ENCODE measurements at places on chromosomes 3 and 15.
A peak's percentile ranks its signal among the peaks of the same experiment; 100 is the strongest.

DNA sequence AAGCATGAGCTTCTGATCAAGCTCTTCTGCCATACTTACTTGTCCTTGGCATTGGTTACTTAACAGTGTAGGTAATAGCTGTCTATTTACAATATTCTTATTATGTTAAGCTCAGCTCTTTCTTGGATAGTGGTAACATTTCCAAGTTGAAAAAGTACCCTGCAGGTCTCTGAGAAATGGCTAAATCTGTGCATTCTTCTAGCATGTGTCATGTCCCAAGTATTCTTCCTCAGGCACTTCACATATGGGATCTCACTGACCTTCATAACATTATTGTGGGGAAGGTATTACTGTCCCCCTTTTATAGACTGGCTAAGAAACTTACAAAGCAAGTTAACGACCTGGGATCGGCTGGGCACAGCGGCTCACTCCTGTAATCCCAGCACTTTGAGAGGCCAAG lies 236.1 kb downstream of the RORA start:
- DNase-seq: no peak

DNA sequence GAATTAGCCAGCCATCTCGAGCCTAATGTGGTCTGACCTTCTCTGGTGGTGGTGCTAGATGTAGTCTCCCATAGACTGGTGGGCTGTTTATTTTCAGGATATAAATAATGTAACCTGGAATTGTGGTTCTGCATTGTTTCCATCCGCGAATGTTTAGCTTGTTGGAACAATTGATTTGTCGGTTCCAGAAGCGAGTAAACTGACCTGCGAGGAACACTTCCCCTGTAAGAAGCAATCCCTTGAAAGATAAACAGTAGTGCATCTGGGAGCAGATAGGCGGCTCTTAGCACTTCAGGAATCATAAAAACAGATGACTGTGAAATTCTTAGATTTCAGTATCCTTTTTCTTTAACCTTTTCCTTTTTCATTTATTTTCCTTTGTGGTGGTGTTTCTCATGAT lies 157.8 kb downstream of the GHSR start:
- DNase-seq: no peak

- DNase-seq: no peak
Observed at GRCh38 chr3:24160424-24161095, 215.5 kb downstream of the NR1D2 start.

- DNase-seq: no peak
Observed at GRCh38 chr15:88098361-88098760, 158.2 kb downstream of the NTRK3 start.

DNA sequence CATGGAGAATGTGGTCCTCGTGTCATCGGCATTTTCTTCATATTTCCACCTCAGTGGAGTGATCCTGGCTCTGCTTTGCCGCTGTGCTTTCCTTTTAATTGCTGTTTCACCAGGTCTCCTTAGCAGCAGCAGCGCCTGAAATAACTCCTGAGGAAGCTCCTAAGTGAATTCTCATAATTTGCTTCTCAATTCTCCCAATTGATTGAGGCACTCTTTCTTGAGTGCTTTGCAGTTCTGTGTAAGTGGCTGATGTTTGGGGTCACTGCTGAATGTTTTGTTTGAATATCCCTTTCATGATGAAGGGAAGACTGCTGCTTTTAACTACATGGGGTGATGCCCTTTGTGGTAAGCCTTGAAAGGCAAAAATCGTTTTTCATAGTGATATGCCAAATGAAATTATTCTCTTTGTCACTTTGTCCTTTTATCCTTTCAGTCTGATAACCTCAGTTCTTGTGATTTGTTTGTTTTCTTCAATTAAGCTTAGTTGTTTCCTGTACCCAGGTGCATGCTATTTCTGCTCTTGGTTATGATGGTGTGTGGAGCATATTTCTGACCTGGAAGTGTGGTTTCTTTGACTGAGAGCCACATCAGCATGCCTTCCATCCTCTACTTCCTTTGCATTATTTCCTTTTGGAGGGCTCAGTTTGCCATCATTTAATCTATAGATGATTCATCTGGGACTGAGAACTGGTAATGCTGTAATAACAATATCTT lies 36.7 kb downstream of the HMG20A start:
- DNase-seq: no peak

DNA sequence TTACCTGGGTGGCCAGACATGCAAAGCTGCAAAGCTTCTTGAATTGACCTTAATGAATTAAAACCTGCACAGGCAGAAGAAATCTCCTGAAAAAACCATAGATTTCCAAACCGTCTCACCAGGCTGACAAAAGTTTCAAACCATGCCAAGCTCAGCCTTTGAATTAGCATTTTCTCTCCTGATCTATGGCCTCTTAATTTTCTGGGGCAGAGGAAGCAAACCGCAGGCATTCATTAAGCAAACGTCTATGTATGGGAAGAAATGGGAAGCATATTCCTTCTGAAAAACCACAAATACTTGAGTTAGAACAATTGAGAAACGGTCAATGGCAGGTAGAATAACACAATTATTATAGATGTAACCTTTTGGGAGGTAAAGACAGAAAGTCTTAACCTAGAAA lies 500.2 kb upstream of the NR2F2 start:
- DNase-seq: no peak

DNA sequence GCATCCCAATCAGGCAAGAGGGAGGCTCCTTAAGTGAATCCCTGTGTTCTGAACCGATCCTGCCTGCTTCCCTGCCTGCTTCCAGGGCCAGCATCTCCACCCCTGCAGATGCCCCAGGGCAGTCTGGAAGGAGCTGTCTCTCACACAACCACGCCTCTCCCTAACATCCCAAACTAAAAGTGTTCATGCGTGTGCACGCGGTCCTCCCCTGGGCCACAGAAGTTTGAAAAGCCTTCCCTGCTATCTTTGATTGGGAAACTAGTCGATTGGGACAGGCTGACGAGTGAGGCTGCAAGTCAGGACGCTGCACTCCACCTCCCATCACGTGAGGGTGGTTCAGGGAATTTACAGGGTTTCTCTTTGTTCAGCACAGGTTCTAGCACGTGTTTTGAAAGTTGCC lies 340.9 kb upstream of the ICE2 start:
- no peak for DNase-seq

DNA sequence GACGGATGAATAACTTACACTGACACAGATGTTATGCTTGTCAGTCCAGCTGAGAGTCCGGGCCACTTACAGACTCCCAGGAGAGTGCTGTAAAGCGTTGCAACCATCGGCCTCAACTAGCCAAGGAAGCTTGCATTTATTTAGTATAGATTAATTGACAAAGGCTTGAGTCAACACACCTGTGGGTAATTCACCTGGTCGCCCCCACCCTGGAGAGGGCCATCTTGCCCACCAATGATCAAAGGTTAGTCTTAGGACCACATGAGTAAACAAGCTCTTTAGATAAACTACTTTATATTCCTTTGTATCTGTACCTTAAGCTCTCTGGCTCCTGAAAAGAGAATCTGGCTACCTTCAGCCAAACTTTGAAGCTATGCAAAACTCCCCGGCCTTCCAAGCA lies 51.0 kb downstream of the PAK2 start:
- no peak for DNase-seq

- no peak for DNase-seq
Observed at GRCh38 chr15:89680282-89680873, 1.2 kb upstream of the PLIN1 start.

GRCh38 chr3:49324768-49325167 lies 15.1 kb downstream of the USP4 start:
- no peak for DNase-seq

- DNase-seq: no peak
Observed at GRCh38 chr3:94440767-94441493, 378.1 kb downstream of the NSUN3 start.

DNA sequence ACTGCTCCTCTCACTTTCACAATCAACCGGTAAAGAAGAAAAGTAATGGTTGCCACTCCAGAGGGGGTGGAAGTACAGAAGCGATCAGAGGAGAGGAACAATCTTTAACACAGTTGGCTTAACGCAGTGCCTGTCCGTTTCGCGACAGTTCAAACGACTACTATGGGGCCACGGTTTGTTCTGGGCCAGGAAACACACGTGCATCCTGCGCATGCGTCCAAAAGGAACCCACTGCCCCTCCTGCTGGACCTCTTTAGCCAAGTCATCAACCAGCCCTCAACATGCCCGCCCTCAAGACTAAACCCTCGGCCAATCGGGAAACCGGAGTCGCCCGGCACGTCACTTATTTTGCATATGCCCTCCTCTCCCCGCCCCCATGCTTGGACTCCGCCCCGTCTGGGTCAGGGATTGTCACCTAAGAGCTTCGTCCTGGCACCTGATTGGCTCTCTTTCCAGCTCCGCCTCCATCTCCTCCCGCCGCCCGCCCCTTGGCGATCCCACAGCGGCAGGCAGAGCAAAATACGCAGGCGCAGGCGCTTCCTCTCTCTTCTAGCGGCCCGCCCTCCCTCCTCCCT lies 345 bp upstream of the CDV3 start:
- DNase-seq: peak; percentile 100

DNA sequence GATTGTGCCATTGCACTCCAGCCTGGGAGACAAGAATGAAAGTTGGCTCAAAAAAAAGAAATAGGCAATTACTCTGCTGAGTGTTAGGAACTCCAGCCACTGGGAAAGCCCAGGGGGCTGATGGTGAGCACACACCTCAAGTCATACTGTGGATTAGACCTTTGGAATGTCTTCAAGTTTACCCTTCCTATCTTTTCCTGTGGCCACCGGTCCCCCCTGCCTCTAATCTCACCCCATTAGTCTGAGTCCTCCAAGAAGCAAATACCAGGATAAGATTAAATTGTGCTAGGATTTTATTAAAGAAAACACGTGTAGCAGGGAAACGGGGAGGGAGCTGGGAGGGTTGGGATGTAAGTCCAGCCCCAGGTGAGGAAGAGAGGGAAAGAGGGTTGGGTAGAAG lies 31.6 kb downstream of the TMEM40 start:
- DNase-seq: no peak

DNA sequence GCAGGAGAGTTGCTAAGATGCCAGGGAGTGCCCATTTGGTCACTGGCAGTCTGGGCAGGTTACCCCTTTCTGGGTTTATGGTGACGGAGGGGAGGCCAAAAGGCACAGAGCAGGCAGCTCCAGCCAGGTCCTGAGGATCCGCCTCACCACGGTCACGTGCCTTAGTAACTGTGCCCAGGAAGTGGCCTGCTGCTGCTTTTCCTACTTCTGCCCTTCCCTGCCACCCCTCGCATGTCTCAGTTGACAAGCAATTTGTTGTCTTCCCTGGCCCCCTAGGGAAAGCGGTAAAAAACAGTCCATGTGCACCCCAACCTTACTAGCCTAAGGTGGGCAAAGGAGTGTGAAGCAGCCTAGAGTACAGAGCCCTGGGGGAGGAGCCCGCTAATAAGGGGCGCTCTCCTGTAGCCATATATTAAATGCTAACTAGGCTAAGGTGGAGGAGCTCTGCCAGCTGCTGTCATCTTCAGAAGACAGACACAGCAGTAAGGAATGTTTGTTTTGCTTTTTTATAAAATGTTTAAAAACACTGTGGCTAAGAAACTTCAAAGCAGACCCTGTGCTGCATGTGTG lies 9.1 kb upstream of the LIPH start:
- no peak for DNase-seq

DNA sequence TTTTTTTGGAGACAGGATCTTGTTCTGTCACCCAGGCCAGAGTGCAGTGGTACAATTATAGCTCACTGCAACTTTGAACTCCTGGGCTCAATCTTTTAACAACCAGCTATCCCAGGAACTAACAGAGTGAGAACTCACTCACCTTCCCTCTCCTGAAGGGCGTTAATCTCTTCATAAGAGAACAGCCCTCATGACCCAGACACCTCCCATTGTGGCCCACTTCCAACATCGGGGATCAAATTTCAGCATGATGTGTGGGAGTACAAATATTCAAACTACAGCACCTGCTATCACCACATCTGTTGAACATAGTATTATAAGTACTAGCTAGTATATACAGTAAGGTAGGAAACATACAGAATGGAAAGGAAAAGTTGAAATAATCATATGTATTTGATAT lies 132.5 kb downstream of the DOCK3 start:
- DNase-seq: no peak

DNA sequence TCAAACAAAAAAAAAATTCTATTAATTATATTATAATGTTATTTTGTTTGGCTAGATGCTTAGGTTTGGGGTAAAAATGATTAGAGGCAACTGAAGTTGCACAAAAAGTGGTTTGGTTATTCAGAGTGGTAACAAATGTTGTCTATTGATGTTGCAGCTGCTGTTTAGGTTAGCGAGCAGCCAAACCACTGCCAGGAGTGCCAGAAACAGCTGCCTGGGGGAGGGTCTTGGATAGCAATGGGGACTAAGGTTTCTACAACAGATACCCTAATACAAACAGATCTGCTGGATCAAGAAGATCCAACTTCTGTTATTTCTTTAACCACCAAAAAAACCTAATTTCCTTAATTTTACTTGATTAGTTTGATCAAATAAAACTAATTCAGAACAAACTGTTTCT lies 26.6 kb downstream of the BTLA start:
- DNase-seq: no peak

DNA sequence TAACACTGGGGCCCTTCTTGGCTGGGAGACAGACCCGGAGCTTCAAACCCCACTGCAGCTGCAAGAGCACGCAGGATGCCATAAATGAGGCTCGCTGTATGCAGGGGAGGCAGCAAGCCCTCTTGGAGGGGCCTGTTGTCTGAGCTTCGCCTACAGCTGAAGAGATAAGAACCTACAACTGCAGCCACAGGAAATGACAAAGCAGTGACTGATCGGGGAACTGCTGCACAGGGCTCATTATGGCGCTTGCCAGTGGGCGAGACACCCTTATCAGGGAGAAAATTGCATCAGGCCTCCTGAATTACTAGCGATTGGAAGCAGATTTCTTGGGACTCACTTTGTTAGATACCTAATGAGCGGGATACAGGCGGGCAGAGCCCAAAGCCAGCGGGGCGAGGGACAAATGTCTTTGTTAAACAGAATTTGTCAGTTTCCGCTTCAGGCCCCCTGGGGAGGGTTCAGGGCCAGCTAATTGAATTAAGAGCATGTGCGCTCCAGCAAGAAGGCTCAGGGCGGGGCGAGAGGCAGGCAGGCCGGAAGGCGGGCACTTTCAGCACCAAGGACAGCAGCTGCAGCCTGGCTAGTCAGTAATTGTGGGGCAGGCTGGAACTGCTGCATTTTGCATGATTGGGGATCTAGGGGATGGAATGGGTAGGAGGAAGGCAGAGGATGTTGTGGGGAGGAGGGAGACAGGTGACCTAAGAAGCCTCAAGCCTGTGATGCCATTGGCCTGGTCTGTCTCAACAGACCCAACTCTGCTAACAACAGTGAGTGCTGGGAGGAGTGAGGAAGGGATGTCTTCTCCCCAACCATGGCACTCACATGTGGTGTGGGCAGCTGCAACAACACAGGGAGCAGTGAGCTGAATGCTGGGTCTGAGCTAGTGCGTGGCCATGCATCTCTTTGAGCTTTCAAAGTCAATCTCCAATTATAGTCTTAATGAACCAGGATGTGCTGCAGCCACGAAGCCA lies 55.3 kb downstream of the CCDC33 start:
- peak; percentile 12 for DNase-seq

- DNase-seq: no peak
Observed at GRCh38 chr3:10363935-10364334, 43.0 kb upstream of the SEC13 start.

- DNase-seq: no peak
Observed at GRCh38 chr3:151743855-151744254, 10.1 kb downstream of the AADACL2 start.

- DNase-seq: no peak
Observed at GRCh38 chr3:54188176-54188791, 65.9 kb downstream of the CACNA2D3 start.

GRCh38 chr3:174620138-174620537 lies 239.0 kb upstream of the NAALADL2 start:
- DNase-seq: no peak

GRCh38 chr3:192092388-192093005 lies 631.5 kb downstream of the PYDC2 start:
- no peak for DNase-seq

GRCh38 chr3:135965506-135966270 lies at the start of gene PPP2R3A:
Gene PPP2R3A, plus strand, starts transcription at chr3:135965728. Its CDS starts 35,771 bp downstream, at chr3:136001499.
- DNase-seq: peak; percentile 32
